NB4 (cell line): ENCODE measurements at places on chromosomes 16 and 17.

- DNase-seq = no peak
Observed at GRCh38 chr17:2693561-2694380, 17.8 kb downstream of the CLUH start.

DNA sequence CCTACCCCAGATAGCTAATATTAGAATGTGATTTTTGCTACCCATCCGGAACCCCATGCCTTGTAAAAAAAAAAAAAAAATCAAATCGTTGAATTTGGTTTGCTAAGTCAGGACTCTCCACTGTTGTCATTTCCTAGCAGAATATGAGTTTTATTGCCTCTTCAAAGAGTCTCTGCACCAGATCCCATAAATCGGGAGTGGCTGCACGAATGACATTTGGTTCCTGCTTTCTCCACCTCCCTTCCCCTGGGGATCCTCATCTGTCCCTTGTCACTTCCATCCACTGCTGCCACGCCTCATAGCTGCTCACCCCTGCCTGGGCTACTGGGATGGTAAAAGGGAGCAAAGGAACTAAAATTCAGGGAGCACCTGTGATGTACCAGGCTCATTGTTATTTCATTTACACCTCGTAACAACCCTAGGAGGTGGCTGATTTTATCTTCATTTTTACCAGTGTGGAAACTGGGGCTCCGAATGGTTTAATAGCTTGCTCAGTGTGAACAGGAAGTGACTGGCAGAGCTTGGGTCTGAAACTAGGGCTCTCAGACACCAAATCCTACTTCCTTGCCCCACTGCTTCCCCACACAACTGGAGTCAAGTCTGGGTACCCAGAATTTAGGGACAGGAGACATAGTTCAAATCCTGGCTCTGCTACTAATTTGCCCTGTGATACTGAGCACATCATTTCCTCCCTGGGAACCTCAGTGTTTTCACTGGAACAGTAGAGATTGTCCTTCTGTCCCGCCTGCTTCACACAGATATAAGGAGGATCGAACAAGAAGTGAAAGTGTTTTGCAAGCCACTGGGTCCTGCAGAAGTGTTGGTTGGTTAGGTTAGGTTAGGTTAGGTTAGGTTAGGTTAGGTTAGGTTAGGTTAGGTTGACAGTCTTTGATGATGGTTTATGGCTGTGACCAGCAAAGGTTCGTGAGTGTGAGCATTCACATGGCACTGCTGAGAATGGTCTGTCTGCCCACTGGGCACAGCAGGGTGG is 585 bp upstream of the KRT36 start:
- DNase-seq = no peak

GRCh38 chr17:74521701-74522201 is 9.5 kb downstream of the CD300LB start:
- peak; percentile 98 for DNase-seq

DNA sequence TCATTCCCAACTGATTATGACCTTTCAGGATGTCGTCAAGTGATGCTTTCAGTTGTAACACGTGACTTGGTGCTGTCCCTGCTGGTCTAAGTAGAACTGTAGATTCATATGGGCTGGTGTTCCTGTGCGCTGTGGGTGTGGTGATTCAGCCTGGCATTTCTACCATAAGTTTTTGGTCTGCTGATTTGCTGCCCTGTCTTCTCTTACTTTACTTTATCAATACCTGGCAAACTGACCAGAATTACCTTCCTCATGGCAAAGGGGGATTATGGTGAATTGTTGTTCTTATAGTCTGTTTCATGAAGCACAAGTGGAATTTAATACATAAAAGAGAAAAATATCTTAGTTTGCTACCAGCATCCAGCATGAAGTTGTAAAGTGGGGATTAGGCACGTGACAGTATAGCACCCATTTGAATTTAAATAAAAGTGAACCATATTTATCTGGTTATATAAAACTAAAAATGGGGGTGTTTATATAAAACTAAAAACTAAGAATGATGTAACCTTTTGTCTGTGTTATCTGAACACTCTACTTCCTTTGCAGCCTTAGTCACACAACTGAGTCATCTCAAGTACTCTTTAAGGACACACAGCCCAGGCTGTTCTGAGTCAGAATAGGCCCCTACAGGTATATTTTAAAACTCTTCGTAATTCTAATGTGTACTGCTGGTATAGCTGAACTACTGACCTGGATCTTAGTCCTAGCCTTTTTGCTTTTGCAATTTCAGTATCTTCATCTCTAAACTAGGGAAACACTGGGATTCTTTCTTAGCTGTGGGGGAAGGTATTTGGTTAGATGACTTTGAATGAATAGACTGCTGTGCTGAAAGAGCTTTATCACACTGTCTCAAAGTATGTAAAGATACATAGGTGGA is 28.3 kb downstream of the TTC19 start:
- DNase-seq = peak; percentile 74

GRCh38 chr16:50021544-50021943 is 3.5 kb upstream of the CNEP1R1 start:
- DNase-seq = peak; percentile 50
